ENCODE measurements at places on chromosomes 5 and 9. TPM values are rescaled to one million over a fixed set of nuclear protein-coding genes. Genes with fewer than 3 reads are reported as not detected.

- H3K27me3 ChIP-seq, result no peaks in the 10 kb centered on the region
- DNase-seq, result no peak
- no peak overlapping the region for H3K27ac ChIP-seq
- H3K36me3 ChIP-seq, result no peaks in the 10 kb centered on the region
- H3K4me3 ChIP-seq, result no peak overlapping the region
Observed at GRCh38 chr9:123127512-123128075, 94.1 kb downstream of the GPR21 start.

GRCh38 chr9:99773468-99774138 is 48.1 kb upstream of the NR4A3 start:
- no peak overlapping the region for H3K4me3 ChIP-seq
- no peak for DNase-seq
- H3K36me3 ChIP-seq, result no peaks in the 10 kb centered on the region
- no peaks in the 10 kb centered on the region for H3K4me1 ChIP-seq

- H3K27ac ChIP-seq, result no peak overlapping the region
- no peak overlapping the region for H3K4me3 ChIP-seq
- H3K4me1 ChIP-seq, result no peaks in the 10 kb centered on the region
- DNase-seq, result no peak
Observed at GRCh38 chr5:33611877-33612276, 171.1 kb downstream of the TARS1 start.

DNA sequence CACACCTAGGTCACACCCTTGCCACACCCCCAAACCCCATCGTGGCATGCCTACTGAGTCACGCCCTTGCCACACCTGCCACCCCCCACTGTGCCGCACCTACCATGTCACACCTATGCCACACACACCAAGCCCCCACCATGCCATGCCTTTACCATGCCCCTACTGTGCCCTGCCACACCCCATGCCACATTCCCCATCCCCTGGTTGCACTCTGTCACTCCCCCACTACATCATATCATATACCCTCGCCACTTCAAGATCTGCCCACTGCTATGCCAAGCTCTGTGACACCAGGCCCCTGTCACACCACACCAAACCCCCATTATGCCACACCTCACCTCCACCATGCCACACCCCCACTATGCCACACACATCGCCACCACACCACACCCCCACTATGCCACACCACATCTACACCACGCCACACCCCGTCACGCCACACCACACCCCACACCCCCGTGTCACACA is 101.2 kb downstream of the OLFM1 start:
- no peak overlapping the region for H3K27ac ChIP-seq
- no peaks in the 10 kb centered on the region for H3K4me1 ChIP-seq
- no peak overlapping the region for H3K4me3 ChIP-seq
- no peak for DNase-seq

- no peaks in the 10 kb centered on the region for H3K4me1 ChIP-seq
- no peak overlapping the region for H3K27ac ChIP-seq
- no peak for DNase-seq
- H3K27me3 ChIP-seq, result no peaks in the 10 kb centered on the region
- H3K36me3 ChIP-seq, result no peaks in the 10 kb centered on the region
Observed at GRCh38 chr5:152262667-152263066, 142.4 kb downstream of the NMUR2 start.

DNA sequence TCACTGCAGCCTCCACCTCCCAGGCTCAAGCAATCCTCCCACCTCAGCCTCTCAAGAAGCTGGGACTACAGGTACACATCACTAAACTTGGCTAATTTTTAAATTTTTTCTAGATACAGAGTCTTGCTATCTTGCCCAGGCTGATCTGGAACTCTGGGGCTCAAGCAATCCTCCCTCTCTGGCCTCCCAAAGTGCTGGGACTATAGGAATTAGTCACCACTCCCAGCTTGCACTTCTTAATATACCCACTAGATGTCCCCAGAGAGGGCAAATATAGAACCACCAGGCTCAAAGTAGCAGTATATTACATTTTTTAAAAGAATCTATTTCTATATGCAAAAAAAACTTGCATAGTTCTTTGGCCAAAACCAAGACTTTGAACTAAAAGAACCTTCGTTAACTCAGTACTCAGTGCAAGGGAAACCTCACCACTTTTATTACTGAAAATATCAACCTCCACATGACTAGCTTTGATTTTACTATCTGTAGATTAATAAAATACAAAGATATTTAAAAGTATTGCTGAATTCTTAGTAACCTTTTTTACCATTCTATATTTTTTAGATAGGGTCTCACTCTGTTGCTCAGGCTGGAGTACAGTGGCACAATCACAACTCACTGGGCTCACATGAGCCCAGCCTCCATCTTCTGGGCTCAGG is 25.8 kb upstream of the HSD17B3 start:
- H3K27me3 ChIP-seq, result no peaks in the 10 kb centered on the region
- DNase-seq, result no peak

CCL27 gene
- not detected for total RNA-seq

DAP gene
- total RNA-seq, result 26.7 TPM
